SHP77 (cell line): ENCODE measurements at places on chromosomes 6 and 20.

DNA sequence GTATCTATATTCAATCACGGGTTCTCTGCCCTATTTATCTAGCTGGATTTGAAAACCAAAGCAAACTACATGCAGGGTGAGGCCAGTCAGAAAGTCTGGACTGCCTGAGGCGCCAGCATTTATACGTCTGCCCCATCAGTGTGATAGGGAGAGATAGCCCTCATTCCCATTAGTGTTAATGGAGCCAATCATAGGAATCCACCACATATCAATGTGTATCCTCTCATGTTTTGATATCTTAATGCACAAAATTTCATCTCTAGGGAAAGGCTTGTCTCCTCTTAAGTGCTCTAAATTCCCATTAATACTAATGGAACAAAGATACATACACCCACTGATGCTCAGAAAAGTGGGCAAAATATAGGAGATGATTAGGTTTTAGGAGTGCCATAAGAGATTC, 376.2 kb downstream of the BTBD3 start:
- no peak for DNase-seq

GRCh38 chr6:33075568-33076405, at the start of gene HLA-DPB1:
HLA-DPB1 (plus strand) TSS chr6:33075990; CDS start chr6:33076042, 52 bp downstream.
- DNase-seq = peak; percentile 11

- DNase-seq = no peak
Measured at GRCh38 chr6:14397518-14397901, 279.9 kb downstream of the CD83 start.

GRCh38 chr6:25472306-25472705, 179.7 kb upstream of the SCGN start:
- DNase-seq = no peak

DNA sequence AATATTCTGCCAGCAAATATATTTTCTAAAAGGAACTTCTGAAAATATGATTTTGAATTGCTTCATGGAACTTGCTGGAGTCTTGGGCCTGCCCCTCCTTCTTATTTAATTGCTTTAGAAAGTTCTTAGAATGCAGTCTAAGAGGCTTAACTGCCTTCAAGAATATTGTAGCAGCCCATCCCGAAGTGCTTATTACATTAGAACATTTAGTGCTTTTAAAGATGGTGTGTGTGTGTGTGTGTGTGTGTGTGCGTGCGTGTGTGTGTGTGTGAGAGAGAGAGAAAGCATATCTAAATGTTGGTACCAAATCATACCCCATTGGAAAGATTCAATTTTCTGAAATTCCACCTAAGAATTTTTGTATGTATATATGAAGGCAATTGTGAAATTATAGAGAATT, 193.5 kb downstream of the SLC24A3 start:
- DNase-seq = no peak

DNA sequence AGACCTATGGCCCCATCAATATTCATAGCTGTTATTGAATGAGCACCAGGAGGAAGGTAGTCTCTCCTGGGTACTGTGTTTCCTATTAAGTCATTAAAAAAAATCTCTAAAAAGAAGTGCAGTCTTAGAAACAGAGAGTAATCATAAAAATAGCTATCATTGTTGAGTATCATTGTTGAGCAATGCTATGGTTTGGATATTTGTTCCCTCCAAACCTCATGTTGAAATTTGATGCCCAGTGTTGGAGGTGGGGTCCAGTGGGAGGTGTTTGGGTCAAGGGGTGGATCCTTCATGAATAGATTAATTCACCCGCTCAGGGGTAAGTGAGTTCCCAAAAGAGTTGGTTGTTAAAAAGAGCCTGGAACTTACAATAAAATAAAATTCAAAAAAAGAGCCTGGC, 88.1 kb upstream of the IYD start:
- DNase-seq = no peak

- DNase-seq = no peak
Measured at GRCh38 chr6:141729146-141729545, 403.6 kb upstream of the GJE1 start.

DNA sequence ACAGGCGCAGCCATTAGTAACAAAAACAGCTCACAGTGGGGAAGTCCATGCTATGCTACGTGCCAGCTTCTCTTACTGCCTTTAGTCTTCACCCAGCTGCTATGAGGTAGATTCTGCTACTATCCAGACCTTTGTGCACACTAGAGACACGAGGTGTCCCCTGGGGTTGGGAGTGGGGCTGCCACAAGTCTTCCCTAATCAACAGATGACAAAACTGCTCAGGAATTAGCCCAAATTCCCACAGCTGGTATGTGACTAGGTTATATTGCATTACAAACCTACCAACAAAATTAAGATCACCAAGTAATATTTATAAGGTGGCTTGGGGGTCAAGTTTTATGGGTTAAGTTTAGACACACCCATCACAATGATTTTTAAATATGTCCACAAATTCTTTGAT, 63.3 kb downstream of the PSMB1 start:
- DNase-seq = no peak

DNA sequence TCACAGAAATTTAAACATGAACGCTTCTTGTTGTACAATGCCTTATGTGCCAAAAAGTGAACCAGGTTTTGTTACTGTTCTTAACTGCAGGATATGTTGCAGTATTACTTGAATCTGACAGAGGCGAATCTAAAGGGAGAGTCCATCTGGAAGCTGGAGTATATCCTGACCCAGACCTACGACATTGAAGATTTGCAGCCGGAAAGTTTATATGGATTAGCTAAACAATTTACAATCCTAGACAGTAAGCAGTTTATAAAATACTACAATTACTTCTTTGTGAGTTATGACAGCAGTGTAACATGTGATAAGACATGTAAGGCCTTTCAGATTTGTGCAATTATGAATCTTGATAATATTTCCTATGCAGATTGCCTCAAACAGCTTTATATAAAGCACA, 19.9 kb downstream of the SMPDL3A start:
- DNase-seq = no peak

DNA sequence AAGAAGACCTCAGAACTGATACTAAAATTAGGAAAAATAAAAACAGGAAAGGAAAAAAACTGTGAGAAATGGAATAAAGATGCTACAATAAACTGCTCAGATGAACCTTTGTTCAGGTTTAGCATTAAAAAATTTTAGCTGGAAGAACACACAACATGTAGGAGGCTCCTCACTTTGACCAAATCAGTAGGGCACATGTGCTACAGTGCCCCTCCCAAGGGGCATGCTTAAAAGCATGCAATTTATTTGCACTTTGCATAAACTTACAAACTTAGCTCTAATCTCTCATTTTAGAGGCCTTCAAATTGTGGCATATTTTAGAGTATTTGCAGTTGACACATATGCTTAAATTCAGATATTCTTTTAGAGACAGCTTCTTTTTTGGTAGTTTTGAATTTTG, 570.2 kb downstream of the UTRN start:
- no peak for DNase-seq

DNA sequence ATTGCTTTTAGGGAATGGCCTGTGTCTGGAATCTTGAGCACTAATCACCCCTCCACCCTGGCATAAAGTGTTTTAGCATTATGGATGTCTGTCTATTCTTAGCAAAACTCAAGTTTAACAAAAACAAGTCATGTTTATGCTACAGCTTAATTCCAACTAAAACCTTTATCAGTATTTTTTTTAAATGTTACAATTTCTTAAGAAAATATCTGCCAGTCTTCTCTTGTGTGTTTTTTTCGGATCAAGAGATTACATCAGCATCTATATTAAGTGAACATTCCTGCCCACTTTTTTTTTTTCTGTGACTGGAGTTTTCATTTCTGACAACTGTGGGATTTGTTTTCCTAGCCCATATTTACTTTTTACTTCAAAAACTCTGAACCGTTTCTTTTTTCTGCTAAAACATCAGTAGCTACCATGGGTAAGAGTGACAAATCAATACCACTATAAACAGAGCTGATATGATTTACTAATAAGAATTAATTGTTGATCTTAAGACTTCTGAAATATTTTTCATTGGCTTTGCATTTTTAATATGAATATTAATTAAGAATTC, 94.3 kb downstream of the EDN1 start:
- DNase-seq = no peak

- no peak for DNase-seq
Measured at GRCh38 chr6:51640021-51640420, 447.4 kb downstream of the PKHD1 start.

GRCh38 chr20:1842281-1842680, 52.9 kb upstream of the SIRPA start:
- DNase-seq = no peak

- DNase-seq = no peak
Measured at GRCh38 chr6:154164397-154164796, 125.4 kb downstream of the OPRM1 start.

DNA sequence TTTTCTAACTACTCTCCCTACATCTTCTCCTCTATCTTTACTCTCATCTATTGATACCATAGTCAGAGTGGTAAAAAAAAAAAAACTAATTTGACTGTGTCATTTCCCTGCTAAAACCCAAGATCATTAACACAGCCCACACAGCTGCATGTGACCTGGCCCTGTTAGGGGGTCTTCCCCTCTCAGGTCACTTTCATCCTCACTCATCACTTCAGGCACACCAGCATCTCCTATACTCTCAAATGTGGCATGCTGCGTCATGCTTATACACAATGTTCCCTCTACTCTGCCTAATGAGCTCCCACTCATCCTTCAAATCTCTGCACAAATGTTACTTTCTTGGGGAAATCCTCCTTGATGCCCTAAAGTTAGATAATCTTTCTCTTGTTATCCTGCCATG, 86.8 kb downstream of the CDK19 start:
- DNase-seq = no peak

DNA sequence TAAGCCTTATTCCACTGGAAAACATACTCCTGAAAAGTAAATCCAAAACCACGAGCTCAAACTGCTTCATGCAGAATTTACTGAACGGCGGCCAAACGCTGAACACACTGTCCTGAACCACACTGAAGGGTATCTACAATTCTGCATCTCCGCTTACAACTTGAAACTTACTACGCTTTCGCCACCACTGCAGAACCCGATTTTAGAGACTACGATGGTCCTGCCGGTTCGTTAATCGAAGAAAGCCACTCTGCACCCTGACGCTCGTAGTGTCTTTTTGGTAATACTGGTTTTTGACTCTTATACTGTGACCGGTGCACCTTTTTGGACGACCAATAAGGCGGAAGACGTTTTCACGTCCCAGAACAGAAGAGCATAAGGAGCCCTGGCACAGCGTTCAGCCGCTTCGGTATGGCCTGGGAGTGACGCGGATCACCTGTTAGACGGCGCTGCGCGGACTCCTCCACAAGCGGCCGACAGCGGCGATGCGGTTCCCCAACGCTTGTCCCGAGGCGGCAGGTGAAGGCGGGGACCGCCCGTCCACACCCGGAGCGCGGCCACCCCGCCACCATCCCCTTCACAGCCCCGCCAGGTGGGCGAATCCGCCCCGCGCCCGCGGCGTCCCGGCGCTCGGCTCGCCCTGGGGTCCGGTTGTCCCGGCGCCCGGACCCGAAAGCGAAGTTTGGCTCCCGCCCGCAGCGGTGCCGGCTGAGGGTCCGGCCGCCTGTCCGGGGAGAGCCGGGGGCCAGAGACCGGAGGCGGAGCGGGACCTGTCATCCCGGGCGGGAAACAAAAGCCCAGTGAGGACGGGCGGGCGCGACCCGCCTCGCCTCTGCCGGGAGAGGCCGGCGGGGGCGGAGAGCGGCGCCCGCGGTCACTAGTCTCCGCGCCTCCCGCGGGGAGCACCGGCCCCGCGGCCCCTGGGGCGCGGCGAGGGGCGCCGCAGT, 784 bp downstream of the FKBP5 start:
- no peak for DNase-seq

- no peak for DNase-seq
Measured at GRCh38 chr6:146840216-146840615, 241.4 kb downstream of the ADGB start.

DNA sequence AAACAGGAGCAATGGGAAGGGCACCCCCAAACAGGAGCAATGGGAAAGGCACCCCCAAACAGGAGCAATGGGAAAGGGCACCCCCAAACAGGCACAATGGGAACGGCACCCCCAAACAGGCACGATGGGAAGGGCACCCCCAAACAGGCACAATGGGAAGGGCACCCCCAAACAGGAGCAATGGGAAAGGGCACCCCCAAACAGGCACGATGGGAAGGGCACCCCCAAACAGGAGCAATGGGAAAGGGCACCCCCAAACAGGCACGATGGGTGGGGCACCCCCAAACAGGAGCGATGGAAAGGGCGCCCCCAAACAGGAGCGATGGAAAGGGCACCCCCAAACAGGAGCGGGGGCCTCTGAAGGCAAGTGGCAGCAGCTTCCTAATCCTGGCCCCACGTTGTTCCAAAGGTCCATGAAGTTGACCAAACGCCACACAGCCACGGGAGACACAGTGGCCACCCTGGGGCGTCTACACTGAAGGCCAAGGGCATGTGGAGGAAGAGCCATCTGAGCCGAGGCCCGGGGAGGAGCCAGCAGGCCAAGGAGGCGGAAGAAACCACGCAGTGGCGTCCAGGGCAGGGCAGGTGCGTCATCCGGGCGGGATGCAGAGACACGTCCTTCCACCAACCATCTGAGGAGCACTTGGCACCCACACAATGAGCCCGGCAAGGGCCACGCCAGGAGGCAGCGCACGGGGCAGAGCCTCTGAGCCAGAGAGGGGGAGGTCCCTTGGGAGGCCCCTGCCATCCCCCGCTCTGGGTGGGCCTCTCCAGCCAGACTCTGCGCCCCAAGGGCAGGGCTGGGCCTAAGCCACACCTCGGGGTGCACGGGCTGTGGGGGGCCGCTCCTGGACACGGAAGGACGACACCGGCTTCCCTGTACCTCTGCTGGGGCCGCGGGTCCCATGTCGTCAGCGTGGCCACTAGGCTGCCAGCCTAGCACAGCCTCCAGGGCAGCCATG, 21.5 kb upstream of the NTSR1 start:
- DNase-seq = no peak

- DNase-seq = no peak
Measured at GRCh38 chr6:136471922-136472321, 78.3 kb downstream of the MAP7 start.

DNA sequence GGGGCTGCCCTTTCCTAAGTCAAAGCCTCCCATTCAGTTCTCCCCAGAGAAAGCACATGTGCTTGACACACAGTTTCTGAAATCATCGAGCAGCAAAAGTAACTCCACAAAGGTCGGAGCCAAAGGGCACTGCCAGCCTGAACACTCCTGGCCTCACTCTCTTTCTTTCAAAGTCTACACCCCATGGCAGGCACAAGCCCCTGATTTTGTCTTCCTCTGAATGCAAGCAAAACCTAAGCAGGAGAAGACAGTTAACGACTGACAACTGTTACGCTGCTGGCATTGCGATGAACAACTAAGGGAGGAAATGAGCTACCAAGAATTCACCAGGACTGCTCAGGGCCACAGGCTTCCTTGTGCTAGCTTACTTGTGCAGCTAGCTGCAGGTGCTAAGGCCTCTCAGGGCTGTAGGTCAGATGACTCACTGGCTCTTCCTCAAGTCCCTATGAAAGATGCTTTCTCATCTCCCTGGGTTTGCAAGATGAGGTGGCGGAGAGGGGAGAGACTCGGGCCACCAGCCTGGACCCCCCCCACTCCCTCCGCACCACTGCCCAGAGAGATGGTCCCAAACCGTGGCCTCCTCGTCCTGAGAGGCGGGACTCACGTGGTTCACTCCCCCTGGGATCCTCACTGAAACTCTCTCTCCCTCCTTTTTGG, 208.2 kb downstream of the DLL1 start:
- no peak for DNase-seq
